ENCODE measurements at places on chromosomes 3 and 15.

DNA sequence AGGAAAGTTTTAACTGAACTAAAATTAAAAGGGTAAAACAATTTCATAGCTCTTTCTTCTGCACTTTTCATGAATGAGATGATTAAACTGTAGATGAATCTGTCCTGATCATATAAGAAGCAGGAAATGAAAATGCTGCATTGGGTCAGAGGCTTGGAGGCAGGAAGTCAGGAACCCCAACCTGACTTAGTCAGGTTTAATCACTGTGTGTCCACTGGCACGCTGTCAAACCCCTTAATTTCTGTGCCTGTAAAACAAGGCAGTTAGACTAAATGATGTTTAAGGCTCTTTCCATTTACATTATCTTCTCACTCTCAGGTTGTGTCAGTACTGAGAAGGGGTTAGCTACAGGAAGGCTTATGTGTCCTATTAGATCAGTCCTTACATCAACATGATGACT, 193.3 kb upstream of the TTC14 start:
- no peak for DNase-seq

- no peak for DNase-seq
These were observed 148.1 kb downstream of the EEFSEC start for GRCh38 chr3:128301186-128302023.

DNA sequence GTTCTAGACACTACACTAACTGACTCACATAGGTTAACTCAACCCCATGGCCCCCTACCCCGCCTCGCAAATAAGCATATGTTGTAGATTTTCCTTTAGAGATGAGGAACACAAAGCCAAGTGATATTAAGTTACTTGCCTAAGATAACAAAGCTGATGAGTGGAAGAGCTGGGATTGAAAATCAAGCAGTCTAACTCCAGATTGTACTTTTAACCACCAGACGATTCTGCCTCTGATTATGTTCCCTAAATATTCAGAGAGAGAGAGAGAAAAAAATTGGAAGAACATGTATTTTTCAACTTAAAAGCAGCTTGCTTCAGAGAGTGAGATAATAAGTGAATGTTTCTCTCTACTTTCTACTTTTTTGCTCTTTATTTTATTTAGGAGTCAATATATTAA, 66.9 kb upstream of the THBS1 start:
- DNase-seq: no peak

- DNase-seq: no peak
These were observed 5.0 kb upstream of the NCBP2 start for GRCh38 chr3:196947136-196947859.

DNA sequence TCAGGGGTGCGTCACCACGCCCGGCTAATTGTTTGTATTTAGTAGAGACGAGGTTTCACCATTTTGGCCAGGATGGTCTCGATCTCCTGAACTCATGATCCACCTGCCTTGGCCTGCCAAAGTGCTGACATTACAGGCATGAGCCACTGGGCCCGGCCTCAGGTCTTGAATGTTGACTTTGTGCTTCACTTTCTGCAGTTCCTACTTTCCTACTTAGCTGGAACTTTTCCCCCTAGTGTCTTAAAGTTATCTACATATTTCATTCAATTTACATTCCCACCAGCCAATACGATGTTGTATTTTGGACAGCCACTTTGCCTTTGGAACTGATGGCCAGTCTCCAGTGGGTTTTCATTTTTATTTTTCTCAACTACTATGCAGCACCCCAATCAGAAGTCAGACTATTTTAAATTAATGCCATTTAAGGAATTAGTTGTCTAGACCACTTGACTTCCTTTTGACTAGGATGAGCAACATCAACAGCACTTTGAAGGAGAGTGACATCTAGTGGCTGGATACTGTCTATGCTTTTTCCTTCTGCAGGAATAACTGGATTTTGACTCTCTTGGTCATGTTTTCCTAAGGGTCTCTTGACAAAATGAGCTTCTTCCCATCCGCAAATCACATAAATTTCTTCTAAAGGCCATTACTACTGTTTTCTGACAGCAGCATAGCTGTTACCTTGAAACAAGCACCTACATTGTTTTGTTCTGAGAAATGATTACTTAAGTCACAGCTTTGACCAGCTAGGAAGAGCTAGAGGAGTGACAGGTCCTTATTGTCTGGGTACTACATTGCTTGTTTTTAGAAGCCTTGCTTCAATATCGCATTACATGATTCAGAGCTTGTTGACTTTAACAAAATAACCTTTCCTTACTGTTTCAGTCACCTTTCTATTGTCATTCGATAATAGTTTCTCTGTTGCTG, 140.2 kb downstream of the ITPR1 start:
- DNase-seq: peak; percentile 80

- no peak for DNase-seq
These were observed 40.9 kb upstream of the NR2C2 start for GRCh38 chr3:14906355-14906971.

All from KBM-7 (cell line).